ENCODE measurements at places on chromosomes 3 and 15.

DNA sequence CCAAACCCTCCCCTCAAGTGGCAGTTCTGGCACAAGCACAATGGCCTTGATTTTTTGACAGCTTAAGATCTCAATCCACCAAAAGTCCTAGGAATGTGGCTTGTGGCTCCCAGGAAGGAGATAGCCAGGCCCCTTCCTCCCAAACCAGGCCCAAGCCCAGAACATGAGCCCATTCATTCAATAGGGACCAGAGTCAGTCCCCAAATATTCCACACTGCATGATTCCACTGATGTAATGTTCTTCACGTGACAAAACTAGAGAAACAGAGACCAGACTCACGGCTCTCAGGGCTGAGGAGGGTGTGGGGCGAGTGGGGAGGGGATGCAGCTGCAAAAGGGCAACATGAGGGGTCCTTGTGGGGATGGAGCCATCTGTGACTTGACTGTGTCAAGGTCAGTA lies 25.5 kb downstream of the ABTB1 start:
- no peak for DNase-seq

- DNase-seq, result no peak
Observed at GRCh38 chr3:98070840-98071239, 16.1 kb upstream of the OR5AC2 start.

- peak; percentile 53 for DNase-seq
Observed at GRCh38 chr15:57541805-57542504, 49.7 kb upstream of the MYZAP start.

DNA sequence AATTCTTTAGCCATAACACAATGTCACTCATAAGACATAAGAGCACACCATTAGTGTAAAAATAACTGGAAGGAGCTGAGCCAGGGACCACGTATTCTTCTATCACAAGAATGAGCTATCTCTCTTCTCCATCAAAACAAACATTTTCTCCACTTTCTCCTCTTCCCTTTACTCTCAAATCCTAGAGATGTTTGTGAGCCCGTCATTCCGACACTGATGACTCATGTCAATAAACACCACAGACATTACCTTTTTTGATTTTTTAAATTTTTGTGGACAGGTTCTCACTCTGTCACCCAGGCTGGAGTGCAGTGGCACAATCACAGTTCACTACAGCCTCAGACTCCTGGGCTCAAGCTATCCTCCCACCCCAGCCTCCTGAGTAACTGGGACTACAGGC lies 86.6 kb downstream of the MEX3B start:
- no peak for DNase-seq

DNA sequence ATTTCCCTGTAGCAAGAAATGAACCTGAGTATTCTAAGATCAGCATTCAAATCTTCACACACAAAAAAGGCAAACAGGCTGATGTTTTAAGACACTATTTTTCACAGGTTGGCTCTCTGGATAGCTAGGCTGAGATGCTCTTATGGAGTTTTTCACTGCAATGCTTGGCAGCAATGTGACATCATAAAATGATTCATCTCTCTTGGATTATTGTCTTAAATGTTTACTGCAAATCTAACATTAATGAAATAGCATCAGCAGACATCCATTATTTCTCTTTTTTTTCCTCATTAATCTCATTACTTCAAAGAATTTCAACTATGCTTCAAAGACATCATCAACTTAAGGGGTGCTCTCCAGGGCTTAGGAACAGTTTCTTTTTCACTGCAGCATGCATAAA lies 23.6 kb upstream of the SSUH2 start:
- DNase-seq, result no peak

DNA sequence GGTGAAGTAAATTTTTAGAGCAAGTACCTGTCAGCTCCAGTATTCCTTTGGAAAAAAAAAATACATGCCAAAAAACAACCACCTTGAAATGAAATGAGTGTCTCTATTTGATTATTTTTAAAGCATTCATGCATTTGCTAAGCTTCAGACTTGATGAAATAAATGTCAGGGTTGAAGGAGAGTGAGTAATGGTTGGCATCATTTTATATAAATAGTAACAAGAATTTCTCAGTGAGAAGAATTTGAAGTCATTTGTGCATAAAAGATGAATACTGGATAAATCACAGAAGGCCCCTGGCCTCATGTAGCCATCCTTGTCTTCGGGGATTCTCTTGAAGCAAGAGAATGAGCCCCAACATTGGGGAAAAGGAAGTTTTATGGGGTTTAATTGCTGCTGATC lies 318.4 kb downstream of the LPP start:
- no peak for DNase-seq

DNA sequence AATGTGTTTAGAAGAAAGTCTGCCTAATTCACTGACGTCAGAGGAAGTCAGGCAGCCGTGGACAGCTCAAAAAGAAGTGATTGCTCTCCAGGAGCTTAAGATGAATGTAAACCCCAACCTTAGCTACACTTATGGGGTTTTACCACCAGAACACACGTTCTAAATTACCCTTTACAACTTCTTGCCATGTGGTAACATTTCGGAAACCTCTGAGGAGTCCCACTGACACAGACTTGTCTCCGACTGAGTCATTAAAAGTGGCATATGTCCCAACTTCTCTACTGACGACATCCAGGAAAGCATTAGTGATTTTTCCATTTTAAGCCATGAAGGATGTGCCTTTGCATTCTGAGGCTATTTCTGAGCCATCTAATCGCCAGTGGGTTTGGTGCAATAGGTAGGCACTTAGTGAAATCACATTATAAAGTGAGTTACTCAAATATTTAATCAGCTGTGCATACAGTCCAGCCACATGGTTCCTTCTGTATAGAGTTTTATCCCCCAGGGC lies 32.4 kb downstream of the C2CD4A start:
- DNase-seq, result no peak

DNA sequence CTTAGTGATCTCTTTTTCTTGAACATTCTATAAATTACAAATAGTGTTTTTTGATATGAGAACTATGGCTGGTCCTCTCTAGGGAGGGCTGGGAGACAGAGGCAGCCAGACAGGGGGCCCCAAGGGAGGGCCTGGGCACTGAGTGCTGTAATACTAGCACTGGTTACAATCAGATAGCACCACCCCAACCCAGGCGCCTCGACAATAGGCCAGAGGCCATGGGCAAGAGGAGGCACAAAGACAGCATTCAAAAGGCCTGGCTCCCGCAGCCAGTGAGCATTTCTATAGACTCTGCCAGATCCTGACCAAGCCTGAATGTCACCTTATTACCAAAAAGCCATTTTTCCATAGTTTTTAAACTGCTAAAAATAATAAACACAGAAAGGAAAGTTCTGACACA lies 158.5 kb downstream of the THRB start:
- no peak for DNase-seq

DNA sequence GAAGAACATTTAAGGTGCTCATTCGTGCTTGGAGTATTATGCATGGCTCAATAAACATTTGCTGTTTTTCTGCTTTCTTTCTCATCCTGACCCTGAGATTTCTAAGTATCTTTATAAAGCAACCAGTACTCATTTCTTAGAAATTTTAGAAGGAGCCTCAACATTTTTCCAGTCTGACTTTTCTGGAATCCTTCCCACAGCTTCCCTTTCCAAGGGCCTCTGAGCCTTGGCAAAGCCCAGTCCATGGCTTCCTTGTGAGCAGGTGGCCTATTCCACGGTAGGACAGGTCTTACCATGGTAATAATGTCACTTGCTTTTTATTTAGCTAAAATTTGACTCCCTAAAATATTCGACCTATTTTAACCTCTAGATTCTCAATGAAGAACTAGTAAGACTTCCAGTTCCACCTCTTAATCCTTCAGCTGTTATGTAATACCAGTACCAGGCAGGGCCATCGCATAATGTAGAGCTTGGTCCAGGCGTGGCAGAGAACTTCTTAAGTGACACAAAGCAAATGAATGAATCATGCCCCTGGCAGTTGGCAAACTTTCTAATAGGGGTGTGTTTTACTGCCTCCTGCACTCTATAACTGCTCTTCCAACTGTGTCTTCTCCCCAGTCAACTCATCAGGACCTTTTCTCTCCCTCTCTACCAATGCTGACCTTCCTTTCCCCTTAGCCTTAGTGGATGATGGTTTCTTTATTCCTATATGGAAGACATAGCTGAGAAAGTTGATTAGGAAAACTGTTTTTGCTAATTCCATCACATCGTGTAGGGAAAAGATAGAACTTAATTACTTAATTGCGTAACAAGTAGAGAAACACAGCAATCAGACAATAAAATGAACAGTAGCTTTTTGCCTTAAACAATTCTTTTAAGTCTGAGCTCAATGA lies 894 bp upstream of the TM4SF4 start:
- peak; percentile 23 for DNase-seq

- DNase-seq, result no peak
Observed at GRCh38 chr3:53102601-53103147, 27.6 kb downstream of the RFT1 start.

- DNase-seq, result no peak
Observed at GRCh38 chr15:35622641-35623340, 76.8 kb upstream of the DPH6 start.

GRCh38 chr3:127744875-127745274 lies 72.1 kb downstream of the ABTB1 start:
- DNase-seq, result no peak

- no peak for DNase-seq
Observed at GRCh38 chr3:127730666-127731295, 58.0 kb downstream of the ABTB1 start.

DNA sequence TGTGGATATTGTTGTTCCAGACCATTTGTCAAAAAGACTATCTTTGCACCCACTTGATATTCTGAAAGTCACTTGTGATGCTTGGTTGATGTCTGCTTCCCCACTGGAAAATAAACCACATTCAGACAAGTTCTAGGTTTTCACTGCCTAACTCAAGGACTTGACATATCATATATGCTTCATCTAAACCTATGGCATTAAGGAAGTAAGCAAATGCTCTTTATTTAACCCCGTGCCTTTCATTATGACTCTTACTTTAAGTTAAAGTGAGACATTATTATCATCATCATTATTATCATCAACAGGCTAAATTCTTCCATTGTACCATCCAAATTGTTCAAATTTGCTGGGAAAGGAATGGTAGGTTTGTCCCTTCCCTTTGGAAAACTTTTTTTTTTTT lies 30.8 kb upstream of the C3orf80 start:
- DNase-seq, result no peak

DNA sequence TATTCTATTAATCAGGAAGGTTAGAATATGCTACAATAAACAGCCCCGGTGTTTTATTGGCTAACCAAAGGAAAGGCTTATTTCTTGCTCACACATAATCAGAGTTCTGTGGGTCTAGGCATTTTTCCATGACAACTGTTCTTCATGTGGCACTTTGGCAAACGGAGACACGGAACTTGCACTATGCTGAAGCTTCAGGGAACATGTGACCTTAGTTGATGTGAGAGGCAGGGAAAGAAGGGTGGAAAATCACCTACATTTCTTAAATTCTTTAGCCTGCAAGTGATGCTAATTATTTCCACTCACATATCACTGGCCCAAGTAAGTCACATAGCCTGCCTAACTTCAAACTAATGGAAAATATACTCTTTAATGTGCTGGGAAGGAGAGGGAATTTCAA lies 344.6 kb downstream of the SV2B start:
- no peak for DNase-seq

- no peak for DNase-seq
Observed at GRCh38 chr15:69311319-69311721, 12.6 kb downstream of the PAQR5 start.

GRCh38 chr15:68277131-68277602 lies 378 bp upstream of the FEM1B start:
- DNase-seq, result peak; percentile 54

- no peak for DNase-seq
Observed at GRCh38 chr3:174854987-174855386, 4.1 kb upstream of the NAALADL2 start.

DNA sequence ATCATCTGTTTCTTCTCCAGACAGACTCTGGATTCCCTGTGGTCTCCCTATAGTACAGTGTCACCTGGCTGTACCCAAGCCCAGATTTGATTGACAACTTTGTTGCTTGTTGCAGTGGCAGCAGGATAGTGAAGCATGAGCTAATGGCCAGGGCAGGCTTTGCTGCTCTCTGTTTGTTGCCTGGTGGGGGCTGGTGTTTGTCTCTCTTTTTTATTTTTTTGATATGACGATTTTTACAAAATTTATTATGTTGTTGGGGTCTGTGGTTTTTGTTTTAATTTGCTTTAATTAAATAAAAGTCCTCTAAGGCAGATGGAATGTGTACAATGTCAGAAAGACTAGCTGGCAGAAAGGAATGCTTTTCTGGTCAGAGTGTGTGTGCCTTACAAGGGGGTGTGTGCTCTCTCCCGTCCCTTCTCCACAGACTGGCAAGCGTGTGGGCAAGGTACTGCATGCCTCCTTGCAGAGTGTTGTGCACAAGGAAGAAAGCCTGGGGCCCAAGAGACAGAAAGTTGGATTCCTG lies 15.2 kb upstream of the CLEC3B start:
- DNase-seq, result no peak

DNA sequence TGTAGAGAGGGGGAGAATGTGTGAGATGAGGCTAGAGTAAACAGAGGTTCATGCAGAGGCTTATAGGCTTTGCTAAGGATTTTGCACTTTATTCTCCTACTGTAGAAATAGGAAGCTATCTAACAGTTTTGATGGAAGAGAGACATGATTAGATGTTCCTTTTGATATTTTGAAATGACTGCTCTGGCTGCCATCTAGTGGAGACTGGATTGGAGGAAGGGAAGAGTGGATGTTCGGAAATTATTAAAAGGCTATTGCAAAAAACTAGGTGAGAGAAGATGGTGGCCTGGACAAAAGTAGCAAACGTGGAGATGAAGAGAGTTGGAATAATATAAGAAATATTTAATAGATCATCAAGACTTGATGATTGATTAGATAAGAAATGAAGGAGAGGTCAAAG lies 42.2 kb downstream of the SYN2 start:
- DNase-seq, result no peak

DNA sequence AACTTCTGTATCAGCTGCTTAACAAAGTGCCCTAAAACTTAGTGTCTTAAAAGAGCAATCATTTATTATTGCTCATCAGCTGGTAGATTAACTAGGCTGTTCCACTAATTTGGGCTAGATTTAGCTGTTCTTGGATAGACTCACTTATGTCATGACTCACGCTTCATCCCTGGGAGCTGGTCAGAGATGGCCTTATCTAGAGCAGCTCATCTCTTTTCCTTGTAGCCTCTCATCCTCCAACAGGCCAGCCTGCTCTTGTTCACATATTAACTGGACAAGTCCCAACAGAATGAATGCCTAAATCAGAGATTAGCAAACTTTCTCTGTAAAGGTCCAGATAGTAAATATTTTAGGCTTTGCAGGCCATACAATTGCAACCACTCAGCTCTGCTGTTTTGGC lies 66.9 kb upstream of the PLAAT1 start:
- DNase-seq, result no peak

All from HuH-7.5 (cell line).